T-cell (primary cell): ENCODE measurements at places on chromosomes 3 and 15. TPM values are rescaled to one million over a fixed set of nuclear protein-coding genes. Genes with fewer than 3 reads are reported as not detected.

CERS3 gene
- total RNA-seq: 1.6 TPM

DNA sequence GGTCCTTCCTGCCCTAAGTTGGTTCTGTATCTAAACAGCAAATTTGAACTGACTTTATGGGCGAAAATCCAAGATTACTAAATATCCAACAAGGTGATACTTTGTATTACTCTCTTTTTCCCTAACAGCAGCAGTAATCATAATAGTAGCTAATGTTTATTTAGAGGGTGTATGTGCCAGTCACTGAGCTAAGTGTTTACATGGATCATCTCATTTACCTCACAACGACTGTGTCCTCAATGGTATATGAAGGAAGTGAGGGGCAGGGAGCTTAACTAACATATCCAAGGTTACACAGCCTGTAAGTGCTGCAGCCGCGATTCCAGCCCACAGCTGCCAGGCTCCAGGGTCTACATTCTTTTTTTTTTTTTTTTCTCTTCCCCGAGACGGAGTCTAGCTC lies 10.3 kb upstream of the LRRC34 start:
- H3K36me3 ChIP-seq: no peaks in the 10 kb centered on the region
- no peak overlapping the region for H3K4me3 ChIP-seq
- H3K27me3 ChIP-seq: peaks cover 10% of the 10 kb centered on the region
- no peak overlapping the region for H3K27ac ChIP-seq
- no peaks in the 10 kb centered on the region for H3K4me1 ChIP-seq

- DNase-seq: no peak
- no peaks in the 10 kb centered on the region for H3K27me3 ChIP-seq
- no peaks in the 10 kb centered on the region for H3K4me1 ChIP-seq
- no peaks in the 10 kb centered on the region for H3K36me3 ChIP-seq
- no peak overlapping the region for H3K27ac ChIP-seq
- no peak overlapping the region for H3K4me3 ChIP-seq
These were observed 83.1 kb downstream of the LMLN start for GRCh38 chr3:198043119-198043518.

ARHGEF26 gene
- 0.12 TPM for total RNA-seq
